ENCODE measurements at places on chromosomes 3 and 15.

GRCh38 chr3:45990181-45990580 is 5.4 kb downstream of the FYCO1 start:
- DNase-seq = no peak

- no peak for DNase-seq
Measured at GRCh38 chr3:120678984-120679383, 3.1 kb downstream of the HGD start.

- no peak for DNase-seq
Measured at GRCh38 chr15:37933666-37934065, 774 bp upstream of the TMCO5A start.

DNA sequence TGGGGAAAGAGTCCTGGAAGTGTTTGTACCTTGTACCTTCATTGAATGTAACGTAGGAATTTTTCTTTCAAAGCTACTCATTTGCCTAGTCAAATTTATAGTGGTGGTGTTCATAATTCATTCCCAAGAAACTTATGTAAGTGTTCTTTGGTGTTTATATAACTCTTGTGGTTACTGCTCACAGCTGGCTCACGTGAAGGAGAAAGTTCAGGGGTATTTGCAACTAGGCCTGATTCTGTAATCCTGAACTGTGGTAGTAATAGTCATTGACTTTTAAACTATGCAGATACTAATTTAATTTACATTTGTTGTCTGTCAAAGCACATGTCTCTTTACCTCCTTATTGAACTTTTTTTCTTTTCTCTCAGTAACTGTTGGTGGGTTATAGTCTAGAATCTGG is 50.5 kb upstream of the TEX264 start:
- DNase-seq = no peak
